Naive thymus-derived CD4-positive, alpha-beta T cell (primary cell): ENCODE measurements at places on chromosomes 5 and 9.
A peak's percentile ranks its signal among the peaks of the same experiment; 100 is the strongest.

- no peaks in the 10 kb centered on the region for H3K4me1 ChIP-seq
- DNase-seq, result no peak
- H3K4me3 ChIP-seq, result no peak overlapping the region
- H3K27ac ChIP-seq, result no peak overlapping the region
- H3K36me3 ChIP-seq, result no peaks in the 10 kb centered on the region
Observed at GRCh38 chr9:125904155-125904851, 157.1 kb downstream of the PBX3 start.

GRCh38 chr5:100788417-100788816, 114.7 kb downstream of the ST8SIA4 start:
- H3K27ac ChIP-seq, result no peak overlapping the region
- H3K4me1 ChIP-seq, result no peaks in the 10 kb centered on the region
- H3K4me3 ChIP-seq, result no peak overlapping the region
- H3K27me3 ChIP-seq, result no peaks in the 10 kb centered on the region

- H3K4me3 ChIP-seq, result no peak overlapping the region
- no peaks in the 10 kb centered on the region for H3K36me3 ChIP-seq
- H3K27ac ChIP-seq, result no peak overlapping the region
- H3K4me1 ChIP-seq, result no peaks in the 10 kb centered on the region
- DNase-seq, result no peak
Observed at GRCh38 chr5:66223637-66224036, 79.5 kb downstream of the SREK1 start.

DNA sequence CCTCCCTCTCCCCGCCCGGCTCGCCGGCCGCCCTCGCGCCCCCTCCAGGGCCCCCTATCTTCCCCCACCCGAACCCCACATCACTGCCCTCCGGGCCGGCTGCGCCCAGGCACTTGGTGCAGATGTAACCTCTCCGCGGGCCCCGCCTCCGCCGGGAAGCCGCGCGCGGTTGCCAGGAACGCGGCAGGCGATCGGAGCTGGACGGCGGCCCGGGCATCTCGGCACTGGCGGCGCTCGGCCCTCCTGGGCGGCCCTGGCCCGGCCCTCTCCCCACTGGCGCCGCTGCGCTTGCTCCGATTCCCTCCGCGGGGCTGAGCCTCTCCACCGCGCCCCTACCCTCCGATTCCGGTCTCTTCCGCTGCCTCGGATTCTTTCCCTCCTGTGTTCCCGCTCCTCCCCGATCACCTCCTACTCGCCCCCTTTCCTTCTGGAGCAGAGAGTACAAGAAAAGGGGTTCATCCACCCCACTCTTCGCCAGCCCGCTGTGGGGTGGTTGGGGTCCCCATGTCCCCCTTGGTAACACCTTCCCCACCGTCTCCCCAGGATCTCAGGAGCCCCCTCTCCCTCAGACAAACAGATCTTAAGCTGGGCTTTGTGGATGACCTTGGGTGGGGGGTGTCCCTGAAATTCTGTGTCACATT, 70.6 kb downstream of the C9orf50 start:
- H3K4me1 ChIP-seq, result no peaks in the 10 kb centered on the region
- H3K27me3 ChIP-seq, result no peaks in the 10 kb centered on the region
- H3K4me3 ChIP-seq, result no peak overlapping the region
- no peak for DNase-seq
- H3K27ac ChIP-seq, result no peak overlapping the region

GRCh38 chr5:23169660-23170416, 316.7 kb upstream of the CDH12 start:
- no peak overlapping the region for H3K4me3 ChIP-seq
- H3K36me3 ChIP-seq, result no peaks in the 10 kb centered on the region
- no peak overlapping the region for H3K27ac ChIP-seq
- no peaks in the 10 kb centered on the region for H3K27me3 ChIP-seq

DNA sequence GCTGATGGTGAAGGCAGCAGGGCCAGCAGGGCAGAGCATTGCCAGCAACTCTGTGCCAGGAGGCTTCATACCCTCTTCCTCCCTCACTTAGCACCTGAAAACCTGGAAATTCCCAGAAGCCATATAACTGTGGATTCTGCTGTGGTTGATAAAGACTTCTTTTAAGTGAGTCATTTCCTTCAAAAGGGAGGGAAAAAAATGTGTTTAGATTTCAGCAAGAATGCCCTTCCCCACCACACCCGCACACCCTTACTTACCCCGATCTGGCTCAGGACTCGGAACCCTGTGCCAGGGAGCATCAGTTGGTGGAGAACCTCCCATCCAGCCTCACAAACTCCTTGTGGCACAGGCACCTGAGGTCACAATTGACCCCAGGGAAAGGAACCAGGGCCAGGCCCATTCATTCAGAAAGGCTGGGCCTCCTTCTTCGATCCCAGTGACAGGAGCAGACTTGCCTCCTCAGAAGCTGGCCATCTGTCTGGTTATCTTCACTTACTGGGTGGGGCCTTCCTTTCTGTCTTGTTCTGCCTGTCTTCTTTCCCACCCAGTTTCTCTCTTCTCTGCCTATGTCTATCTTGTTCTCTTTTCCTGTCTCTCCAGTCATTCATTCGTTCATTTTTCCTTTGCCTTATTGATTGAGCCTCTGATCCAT, 62.6 kb downstream of the PLAC8L1 start:
- H3K27me3 ChIP-seq, result no peaks in the 10 kb centered on the region
- no peak overlapping the region for H3K27ac ChIP-seq
- no peak overlapping the region for H3K4me3 ChIP-seq
- no peaks in the 10 kb centered on the region for H3K4me1 ChIP-seq
- no peaks in the 10 kb centered on the region for H3K36me3 ChIP-seq

GRCh38 chr9:106482733-106483132, 380.2 kb upstream of the ZNF462 start:
- H3K4me1 ChIP-seq, result no peaks in the 10 kb centered on the region
- H3K36me3 ChIP-seq, result no peaks in the 10 kb centered on the region
- no peak overlapping the region for H3K4me3 ChIP-seq
- no peaks in the 10 kb centered on the region for H3K27me3 ChIP-seq
- no peak overlapping the region for H3K27ac ChIP-seq

DNA sequence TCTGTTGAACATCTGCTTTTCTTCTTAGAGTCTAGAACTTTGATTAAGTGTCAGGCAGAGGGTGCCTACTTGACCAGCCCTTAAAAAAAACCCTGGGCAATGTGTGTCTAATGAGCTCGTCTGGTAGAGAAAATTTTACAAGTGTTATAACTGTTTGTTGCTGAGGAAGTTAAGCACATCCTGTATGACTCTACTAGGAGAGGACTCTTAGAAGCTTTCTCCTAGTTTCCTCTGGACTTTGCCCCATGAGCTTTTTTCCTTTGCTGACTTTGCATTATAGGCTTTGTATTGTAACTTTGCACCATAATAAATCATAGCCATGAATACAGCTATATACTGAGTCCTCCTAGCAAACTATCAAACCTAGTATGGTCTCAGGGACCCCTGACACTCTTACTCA, 39.4 kb downstream of the GNG10 start:
- DNase-seq, result no peak
- H3K27me3 ChIP-seq, result no peaks in the 10 kb centered on the region
- no peaks in the 10 kb centered on the region for H3K4me1 ChIP-seq
- no peak overlapping the region for H3K4me3 ChIP-seq

DNA sequence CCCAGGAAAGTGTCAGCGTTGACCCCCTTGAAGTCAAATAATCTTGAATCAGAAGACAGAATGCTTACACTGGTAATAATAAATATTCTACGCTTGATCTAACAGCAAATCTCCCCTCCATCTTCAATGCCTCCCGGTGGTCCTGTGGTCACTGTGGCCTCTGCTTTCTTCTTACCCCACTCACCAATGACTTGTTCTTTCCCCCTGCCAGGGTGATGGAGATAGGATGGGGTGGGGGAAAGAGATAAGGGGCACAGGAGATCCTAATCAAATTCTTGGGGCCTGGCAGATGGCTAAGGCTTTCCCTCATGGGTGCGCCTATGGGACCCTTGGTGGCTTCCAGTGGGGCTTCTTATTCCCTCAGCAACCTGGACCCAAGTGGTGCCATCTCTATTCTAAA, 152.6 kb upstream of the EGFLAM start:
- no peaks in the 10 kb centered on the region for H3K27me3 ChIP-seq
- H3K4me1 ChIP-seq, result no peaks in the 10 kb centered on the region
- H3K36me3 ChIP-seq, result no peaks in the 10 kb centered on the region
- H3K27ac ChIP-seq, result no peak overlapping the region
- no peak for DNase-seq
- no peak overlapping the region for H3K4me3 ChIP-seq

DNA sequence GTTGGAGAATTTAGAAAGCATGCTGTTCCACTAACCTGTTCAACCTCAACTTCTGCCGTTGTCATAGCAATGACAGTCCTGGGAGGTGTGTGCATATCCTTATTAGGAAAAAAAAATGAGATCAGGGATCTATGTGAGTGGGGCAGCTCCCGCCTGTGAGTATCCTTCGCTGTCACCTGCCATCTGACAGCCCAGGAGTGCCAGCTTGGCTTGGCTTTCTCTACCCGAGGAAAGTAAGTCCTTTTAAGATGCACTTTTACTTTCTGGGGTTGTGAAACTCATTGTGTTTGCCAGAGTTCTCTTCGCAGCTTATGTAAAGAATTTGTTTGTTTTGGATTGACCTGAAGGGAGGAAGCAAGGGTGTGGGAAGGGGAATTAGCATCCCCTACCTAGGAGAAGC, 21.8 kb downstream of the PCDHAC2 start:
- H3K4me3 ChIP-seq, result no peak overlapping the region
- H3K27ac ChIP-seq, result no peak overlapping the region
- no peaks in the 10 kb centered on the region for H3K36me3 ChIP-seq
- H3K27me3 ChIP-seq, result no peaks in the 10 kb centered on the region
- DNase-seq, result no peak

GRCh38 chr5:81288021-81288433, 13.4 kb upstream of the ZCCHC9 start:
- H3K36me3 ChIP-seq, result no peaks in the 10 kb centered on the region
- no peak overlapping the region for H3K4me3 ChIP-seq
- no peaks in the 10 kb centered on the region for H3K27me3 ChIP-seq
- DNase-seq, result no peak

DNA sequence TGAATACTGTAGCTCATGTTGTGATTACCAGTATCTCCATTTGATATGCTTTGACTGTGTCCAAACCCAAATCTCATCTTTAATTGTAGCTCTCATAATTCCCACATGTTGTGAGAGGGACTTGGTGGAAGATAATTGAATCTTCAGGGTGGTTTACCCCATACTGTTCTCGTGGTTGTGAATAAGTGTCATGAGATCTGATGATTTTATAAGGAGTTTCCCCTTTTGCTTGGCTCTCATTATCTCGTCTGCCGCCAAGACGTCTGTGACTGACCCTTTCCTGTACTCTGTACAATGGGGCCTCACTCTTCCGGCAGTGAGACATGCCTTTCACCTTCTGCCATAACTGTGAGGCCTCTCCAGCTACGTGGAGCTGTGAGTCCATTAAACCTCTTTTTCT, 59.3 kb downstream of the TRIO start:
- no peak overlapping the region for H3K4me3 ChIP-seq
- H3K4me1 ChIP-seq, result no peaks in the 10 kb centered on the region
- no peaks in the 10 kb centered on the region for H3K27me3 ChIP-seq

GRCh38 chr9:22617156-22617555, 170.5 kb downstream of the DMRTA1 start:
- no peak overlapping the region for H3K27ac ChIP-seq
- DNase-seq, result no peak
- no peaks in the 10 kb centered on the region for H3K27me3 ChIP-seq

DNA sequence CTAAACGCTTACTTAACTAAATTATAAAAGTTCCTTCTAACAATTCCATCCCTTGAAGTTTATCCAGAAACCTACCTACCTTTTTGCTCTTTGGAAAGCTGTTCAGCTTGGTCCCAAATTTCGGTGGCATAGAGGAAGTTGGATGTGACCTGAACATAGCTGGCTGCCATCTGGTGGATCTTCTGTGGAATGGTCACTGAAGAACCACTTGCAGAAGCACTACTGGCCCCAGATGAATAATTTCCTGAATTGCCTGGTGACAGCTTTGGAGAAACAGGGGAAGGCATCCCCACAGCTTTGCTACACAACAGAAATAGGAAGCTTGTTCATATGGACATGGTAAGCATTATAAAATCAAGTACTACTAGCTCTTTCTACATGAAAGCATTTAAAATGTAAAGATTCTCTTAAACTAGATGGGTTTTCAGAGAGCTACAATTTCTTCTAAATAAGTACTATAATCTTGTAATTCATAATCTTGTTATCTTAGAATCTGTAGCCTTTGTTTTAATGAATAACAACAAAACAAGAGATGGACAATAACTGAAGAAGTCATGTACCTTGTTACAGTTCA, 9.9 kb downstream of the LEAP2 start:
- H3K4me1 ChIP-seq, result no peaks in the 10 kb centered on the region
- no peak overlapping the region for H3K4me3 ChIP-seq
- DNase-seq, result peak; percentile 31

DNA sequence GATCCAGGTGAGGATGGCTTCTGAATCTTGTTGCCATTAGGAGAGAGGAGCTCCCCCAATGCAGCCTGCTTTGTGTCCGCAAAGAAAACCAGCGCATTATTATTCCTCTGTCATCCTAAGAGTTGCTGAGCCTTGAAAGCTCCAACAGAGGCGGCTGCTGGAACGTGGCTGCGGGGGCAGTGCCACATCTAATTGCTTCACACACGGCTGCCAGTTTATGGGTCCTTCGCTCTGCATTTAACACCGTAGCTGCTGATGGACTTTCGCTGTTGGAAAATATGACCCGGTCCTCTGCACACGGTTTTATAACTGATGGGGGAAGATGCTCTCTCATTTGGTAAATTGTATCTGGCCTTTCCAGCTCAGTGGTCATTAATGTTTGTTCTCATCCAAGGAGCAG, 38.0 kb downstream of the ZNF622 start:
- H3K27ac ChIP-seq, result no peak overlapping the region
- H3K27me3 ChIP-seq, result no peaks in the 10 kb centered on the region
- H3K4me3 ChIP-seq, result no peak overlapping the region
- H3K36me3 ChIP-seq, result no peaks in the 10 kb centered on the region
- no peak for DNase-seq
- no peaks in the 10 kb centered on the region for H3K4me1 ChIP-seq

DNA sequence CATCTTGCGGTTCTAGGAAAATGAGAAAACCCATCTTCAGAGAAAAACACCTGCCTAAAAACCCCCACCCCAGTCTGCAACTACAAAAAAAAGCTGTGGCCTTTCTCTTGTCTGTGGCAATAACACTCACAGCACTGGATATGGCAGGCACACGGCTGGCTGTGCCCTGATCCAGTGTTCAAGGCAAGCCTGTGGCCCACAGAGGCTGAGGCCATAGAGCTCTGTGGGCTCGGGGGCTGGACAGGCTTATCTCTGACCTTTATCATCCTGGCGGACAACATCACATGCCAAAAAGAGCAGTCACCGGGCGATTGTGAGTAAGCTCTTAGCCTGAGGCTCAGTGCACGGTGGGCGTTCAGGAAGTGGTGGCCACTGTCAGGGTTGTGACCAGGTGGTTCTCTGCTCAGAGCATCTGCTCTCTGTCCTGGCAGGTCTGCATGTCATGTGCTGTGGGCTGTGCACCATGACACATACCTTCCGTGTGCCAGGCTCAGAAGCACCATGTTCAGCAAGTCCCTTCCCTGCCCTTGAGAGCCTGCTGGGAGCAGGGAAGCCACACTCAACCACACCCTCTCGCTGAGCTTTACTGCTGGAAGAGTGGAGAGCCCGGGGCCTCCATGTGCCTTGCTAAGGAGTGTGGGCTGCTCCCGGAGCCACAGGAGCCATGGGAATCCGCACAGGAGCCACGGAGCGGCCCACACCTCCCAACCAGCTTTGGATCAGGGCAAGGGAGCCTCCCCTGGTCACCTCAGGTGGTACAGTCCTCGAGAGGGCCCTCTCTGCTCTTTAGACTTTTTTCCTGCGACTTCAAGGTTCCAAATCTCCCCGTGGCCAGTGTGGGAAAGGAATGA, 34.6 kb upstream of the WDR38 start:
- H3K4me3 ChIP-seq, result no peak overlapping the region
- H3K36me3 ChIP-seq, result no peaks in the 10 kb centered on the region
- no peak overlapping the region for H3K27ac ChIP-seq

- no peak overlapping the region for H3K4me3 ChIP-seq
- H3K36me3 ChIP-seq, result no peaks in the 10 kb centered on the region
- no peaks in the 10 kb centered on the region for H3K27me3 ChIP-seq
Observed at GRCh38 chr5:129622531-129622930, 125.4 kb upstream of the MINAR2 start.
